ENCODE measurements at places on chromosomes 2 and 18.

DNA sequence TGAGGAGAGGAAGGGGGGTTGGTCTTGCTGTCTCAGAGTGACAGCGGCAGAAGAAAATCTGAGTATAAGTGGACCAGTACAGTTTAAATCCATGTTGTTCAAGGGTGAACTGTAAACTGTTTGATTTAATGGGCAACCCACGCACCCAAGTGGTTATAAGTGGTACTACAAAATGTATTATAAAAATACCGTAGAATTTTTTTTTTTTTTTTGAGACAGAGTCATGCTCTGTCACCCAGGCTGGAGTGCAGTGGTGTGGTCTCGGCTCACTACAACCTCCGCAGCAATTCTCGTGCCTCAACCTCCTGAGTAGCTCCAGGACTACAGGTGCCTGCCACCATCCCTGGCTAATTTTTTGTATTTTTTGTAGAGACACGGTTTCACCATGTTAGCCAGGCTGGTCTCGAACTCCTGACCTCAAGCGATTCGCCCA lies 2.1 kb upstream of the CHCHD5 start:
- no peak for DNase-seq

GRCh38 chr18:55031979-55032378 lies 72.7 kb upstream of the CCDC68 start:
- no peak for DNase-seq

DNA sequence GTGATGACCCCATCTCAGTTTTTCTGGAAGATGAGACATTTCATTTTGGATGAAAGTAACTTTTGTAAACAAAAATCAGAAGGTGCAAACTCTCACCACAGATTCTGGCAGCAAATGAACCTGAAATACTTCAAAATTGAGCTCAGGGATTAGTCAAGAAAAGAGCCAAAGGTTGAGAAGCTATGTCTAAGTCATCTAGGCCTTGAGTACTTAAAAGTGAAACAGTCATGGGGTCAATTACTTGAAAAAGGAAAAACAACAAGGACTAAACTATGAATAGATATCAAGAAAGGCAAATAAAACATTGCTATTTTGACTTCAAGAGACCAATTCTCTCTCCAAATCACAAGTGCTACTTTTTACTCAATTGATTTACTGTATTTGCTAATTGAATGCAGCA lies 285.1 kb downstream of the RBM43 start:
- no peak for DNase-seq

DNA sequence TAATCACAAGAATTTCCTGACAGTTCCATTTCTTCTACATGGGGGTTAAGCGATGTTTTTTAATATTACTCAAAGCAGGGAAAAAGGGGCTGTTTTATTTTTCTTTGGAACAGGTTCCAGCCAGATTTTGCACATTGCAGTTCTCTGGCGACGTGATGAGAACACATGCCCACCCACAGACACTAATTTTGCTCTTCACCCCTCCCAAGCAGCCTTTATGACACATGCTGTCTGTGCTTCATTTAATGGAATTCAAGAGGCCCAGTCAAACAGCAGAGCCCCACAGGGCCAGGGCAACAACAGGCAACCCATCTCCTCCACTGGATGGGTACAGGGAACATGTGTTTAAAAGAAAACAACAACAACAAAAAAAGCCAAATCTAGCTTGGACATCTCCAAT lies 70.8 kb downstream of the SPRED2 start:
- DNase-seq = no peak

DNA sequence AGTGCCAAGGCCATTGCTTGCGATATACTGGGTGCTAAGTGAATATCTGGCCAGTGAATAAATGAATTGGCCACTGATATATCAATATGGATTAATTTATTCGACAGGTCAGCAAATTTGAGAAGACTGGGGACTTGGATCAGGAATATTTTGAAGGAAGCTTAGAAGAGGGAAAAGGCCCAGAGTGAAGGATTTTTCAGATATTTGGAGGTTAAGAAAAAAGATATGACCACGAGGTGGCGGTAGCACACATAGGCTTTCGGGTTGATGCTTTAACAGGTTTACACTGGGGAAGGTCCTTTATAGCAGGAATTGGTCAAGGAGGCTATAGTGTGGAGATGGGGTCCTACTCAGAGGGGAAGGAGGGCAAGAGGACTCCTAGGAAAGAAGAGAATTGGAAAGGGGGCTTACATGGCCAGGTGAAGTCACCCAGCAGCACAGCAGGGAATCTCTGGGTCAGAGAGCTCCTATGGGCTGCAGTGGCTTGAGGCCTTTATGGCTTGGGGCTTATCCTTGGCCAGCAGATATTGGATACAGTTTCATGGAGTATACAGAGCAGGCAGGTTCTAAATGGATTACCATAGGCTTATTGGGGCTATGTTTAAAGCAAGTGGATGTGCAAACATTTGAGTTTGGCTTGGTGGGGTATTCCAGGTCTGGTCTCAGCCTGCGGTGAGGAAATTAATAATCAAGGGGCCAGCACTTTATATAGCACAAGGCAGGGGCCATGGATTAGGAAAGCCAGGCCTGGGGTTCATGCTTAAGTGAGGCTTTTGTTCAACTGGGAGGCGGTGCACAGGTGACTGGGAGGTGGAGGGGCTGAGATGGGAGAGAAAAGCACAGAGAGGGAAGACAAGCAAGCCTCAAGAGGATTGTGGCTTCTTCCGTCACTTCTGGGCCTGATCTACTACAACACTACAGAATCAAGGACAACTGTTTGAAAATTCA lies 9.7 kb downstream of the IL1RN start:
- DNase-seq = peak; percentile 15

GRCh38 chr2:64865073-64865830 lies 123.9 kb upstream of the SLC1A4 start:
- peak; percentile 35 for DNase-seq

DNA sequence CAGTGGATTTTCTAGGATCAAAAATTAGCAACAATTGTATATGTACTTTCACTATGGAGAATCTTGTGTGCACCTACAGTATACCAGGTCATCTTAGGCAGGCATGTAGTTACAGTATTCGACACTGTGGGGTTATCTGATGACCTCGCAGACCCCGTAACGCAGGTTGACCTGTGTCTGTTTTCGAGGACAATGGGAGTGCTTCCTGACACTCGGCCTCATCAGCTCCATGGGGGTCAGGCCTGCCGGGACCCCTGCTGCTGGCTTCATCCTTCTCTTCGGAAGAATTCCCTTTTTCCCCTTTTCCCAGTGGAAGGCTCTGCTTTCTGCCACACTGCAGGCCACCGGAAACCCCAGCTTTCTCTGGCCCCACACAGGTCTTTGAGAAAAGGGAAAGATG lies 102.8 kb upstream of the TMEM18 start:
- no peak for DNase-seq

DNA sequence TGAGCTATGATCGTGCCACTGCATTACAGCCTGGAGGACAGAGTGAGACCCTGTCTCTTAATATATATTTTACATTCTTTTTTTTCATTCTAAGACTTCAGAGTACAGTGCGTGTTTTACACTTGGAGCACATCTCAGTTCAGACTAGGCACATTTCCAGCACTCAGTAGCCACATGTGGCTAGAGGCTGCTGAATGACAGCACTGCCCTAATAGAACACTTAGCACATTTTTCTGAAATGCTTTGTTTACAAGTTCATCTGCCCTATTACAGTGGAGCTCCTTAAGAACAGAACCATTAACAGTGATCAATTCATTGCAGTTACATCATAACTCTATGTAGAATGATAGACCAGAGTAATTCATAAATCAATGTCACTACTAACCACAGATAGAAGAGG lies 138.1 kb downstream of the SUCLG1 start:
- DNase-seq = no peak

DNA sequence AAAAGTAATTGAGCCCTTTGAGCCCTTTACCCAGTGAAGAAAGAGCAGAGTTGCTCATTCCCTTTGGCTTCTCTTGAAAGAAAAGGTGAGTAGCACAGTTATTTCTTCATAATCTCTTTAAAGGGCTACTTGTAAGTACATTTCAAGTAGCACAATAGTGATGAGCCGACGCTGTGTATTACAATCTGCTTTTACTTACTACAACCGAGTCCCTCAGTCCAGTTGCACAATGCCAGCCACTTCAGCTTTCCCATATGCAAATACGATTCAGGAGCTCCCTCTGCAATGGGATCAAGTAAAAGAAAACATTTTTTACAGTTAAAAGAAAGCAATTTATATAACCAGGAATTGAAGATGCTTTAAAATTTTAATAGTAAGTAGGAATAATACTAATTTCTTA lies 868.5 kb downstream of the RNF144A start:
- DNase-seq = no peak

DNA sequence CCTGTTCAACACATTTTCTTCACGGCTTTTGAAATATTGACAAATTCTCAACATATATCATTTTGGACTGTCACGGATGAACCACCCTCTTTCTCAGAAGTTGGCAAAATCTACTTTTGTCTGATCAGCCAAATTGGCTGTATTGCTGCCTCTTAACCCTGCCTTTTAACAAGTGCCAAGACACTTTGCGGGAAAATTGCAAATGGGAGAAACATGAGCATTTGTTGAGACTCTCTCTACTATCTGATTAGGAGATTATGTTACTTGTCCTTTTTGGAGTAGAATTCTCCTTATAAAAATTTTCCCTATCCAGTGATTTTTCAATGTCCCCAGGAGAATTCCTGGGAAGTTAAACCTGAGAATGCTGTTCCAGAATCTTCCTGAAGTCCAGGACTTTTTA lies 256.2 kb upstream of the ZSWIM2 start:
- DNase-seq = no peak

DNA sequence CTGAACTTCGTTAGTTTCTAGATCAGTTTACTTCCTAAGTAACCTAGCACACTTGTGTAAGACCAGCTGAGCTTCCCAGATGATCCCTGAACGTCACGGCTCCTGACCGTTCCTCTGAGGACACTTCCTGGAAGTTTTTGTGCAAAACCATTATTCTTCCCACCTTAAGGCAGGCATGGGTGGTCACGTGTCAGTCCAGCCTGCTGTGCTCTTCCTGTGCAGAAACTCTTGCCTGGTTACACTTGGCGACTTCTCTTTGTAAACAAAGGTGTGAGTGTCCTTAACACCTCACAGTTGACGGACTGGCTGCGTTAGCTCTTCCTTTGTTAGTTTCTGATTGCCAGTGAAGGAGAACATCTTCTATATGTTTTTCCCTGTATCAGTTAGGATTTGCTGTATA lies 118.3 kb downstream of the SH3RF3 start:
- DNase-seq = no peak

DNA sequence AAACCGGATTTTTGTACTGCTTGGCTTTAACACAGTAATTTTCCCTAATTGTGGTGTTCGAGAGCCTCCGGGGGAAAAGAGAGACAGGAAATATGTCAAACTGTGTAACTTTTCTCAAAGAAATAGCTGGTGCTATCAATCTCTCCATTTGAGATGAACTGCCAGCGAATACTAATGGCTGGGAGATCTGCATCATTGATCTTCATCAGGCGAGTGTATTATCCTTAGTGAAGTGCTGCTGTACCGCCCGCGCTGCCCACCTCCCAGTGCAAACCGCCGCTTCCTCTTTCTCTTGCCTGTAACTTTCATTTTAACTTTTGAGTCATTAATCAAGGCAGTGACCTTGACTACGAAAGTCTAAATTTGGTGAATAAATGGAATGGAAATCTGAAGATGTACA lies 246.1 kb upstream of the ST6GAL2 start:
- no peak for DNase-seq

DNA sequence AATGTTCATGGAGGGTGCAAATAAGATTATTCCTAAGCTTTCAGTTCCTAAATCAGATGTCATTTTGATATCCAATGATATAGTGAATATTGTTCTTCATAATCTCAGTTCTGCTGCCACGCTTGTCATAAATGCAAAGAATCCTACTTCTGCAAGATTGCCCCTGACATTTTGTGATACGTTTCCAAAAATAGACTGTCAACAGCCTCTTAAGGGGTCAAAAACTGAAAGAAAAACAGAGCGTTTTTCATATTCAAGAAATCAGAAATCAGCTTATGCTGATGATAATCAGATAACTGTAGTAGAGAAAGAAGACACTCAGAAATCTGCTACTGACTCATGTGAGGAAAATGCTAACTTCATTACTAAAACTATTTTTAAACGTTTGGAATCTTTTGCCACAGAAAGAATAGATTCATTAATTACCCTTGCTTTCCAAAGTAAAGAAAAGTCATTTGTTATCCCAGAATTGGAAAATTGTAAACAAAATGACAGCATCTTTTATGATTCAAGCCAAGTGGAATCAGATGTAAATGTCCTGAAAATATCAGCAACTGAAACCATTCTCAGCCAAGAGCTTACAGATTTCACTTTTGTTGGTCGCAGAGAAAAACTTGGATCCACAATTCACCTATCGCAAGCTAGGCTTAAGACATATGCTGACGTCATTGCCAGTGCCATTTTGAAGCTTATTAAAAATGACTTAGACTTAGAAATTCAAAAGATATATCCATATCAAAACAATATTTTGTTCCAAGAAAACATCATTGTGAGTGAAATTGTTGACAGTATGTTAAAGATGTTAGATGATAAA lies 55.1 kb downstream of the FSIP2 start:
- no peak for DNase-seq

DNA sequence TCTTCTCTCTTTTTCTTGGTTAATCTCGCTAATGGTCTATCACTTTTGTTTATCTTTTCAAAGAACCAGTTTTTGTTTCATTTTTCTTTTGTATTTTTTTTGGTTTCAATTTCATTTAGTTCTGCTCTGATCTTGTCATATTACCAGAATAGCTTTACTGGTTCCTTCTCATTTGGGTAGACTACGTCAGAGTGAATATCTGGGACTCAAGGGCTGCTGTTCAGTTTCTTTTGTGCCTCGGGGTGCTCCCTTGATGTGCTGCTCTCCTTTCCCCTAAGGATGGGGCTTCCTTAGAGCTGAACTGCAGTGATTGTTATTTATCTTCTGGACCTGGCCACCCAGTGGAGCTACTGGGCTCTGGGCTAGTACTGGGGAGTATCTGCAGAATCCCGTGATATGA lies 29.4 kb upstream of the IL1RN start:
- no peak for DNase-seq

DNA sequence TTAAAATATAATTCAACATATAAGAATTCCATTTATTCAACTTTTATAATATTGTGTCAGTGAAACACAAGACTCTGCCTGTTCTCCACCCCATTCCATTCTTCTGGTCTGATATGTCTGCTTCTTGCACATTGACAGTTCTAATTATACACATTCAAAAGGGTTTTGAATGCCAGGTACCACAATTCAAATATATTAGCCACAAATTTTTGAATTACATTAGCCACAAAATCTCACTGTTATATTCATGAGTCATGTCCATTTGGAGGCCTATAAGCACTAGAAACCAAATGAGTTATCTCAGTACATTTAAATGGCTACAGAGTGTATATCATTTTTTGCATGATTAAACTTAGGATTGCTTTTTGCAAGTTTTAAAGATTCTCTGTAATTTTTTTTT lies 72.1 kb downstream of the CCDC150 start:
- DNase-seq = no peak
